Activated B cell treated with CpG ODN at 0.5 μM for 24 hours (primary cell): ENCODE measurements at places on chromosomes 1 and 21.

DNA sequence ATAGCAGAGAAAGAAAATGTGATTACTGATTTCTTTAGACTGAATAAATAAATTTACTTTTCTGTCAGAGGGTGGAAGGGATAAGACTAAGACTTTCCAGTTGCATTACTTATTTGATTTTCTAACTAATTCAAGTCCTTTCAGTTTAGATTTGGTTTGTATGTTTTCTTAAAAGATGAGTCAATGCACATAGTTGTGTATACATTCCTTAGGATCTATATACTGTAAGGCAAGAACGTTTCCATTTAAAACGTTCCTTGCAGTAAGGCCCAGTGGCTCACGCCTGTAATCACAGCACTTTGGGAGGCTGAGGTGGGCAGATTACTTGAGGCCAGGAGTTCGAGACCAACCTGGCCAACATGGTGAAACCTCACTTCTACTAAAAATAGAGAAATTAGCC is 14.5 kb upstream of the SERTAD4 start:
- no peak for DNase-seq

DNA sequence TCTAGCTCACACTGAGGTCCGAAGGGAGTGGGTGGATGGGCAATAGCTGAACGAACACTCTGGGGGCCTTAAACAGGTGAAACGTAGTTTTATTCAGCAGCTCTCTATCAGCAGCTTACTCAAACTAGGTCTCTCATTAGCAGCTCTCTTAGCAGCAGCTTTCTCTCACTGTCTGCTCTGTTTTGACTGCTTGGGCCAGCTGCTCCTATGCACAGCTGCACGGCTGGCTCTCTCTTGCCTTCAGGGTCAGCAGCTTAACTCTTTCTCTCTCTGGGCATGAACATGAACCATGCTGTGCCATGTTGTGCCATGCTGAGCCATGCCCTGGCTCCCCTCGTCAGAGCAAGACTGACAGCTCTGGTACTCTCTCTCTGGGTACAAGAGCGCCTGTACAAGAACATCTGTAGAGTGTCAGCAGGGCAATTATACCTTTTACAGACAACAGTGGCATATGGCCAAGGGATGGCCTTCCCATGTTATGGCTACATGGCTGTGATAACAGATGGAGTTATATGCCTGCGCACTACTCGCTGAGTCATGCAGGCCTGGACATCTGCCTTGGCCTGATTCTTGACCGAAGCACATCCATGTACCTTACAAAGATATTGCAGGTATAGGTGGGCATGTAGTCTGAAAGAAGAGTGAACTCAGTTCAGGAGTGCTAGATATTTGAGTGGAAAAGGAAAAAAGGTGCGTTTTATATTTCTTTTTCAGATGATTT is 152.4 kb downstream of the LEPR start:
- DNase-seq, result no peak

DNA sequence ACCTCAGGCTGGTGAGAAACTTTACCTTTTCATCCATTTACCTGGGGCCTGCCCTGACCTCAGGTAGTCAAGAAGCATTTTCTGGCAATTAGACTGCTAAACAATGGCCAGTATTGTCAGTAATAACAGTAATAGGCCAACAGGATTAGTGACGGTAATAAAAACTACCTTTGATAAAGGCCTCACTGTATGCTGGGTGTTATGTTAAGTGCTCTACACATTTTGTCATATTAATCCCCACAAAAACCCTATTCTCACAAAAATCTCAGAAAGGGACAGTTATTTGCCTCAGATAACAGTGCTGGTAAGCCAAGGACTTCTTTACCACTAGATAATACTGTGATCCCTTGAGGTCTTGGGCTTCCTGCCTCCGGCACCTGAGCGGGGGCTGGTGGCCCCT is 191.4 kb downstream of the FOXD2 start:
- no peak for DNase-seq

DNA sequence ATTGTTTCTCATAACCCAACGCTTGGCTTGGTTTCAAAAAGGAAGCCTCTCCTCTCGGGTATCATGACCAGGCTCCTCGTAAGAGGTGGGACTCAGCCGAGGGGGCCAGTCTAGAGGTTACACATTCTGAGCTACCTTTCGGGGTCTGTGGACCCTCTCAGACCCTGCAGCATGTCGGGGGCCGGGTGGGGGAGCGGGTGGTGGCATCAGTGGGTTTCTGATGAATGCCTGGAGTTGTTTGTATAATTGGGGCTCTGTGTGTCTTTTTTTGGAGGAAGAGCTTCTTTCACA is 229.3 kb downstream of the CAMTA1 start:
- DNase-seq, result no peak

DNA sequence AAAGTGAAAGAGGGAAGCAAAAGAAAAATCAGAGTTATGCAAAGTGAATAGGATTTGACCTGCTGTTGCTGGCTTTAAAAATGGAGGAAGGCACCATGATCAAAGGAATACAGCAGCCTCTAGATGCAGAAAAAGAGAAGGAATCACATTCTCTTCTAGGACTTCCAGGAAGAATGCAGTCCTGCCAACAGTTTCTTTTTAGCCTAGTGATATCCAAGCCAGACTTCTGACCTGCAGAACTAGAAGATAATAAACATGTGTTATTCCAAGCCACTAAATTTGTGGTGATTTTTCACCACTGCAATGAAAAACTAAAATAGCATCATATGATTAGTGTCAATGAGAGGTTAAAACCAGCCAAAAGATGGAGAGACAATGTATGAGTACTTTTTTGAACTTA is 101.9 kb upstream of the ADAMTS5 start:
- DNase-seq, result no peak

DNA sequence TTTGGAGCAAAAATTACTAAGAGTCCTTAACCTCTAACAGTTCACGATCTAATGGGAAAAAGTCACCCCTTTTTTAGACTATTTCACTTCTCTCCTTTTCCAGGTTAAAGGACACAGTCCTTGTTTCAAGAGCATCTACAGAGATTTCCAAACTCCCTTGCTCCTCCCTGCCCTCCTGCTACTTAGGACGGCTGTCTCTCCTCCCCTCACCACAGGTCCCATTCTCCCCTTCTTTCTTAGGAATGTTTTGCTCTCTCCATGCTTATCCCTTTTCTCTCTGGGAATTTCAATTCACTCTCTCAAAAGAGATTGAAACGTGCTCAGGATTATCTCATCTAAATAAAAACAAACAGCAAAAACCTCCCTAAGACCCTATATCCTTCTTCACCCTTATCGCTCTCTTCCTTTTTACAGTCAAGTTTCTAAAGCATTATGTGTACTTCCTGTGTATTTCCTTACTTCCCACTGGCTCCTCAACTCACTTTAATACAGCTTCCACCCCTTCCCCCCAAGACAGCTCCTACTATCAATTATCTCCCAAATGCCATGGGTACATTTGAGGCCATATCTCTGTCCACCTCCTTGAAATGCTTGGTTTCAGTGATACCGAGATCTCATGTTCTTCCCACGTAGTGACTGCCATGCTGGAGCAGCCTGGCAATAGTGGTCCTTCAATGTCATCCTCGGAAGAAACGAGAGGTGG is 43.2 kb upstream of the ZNF281 start:
- DNase-seq, result no peak

DNA sequence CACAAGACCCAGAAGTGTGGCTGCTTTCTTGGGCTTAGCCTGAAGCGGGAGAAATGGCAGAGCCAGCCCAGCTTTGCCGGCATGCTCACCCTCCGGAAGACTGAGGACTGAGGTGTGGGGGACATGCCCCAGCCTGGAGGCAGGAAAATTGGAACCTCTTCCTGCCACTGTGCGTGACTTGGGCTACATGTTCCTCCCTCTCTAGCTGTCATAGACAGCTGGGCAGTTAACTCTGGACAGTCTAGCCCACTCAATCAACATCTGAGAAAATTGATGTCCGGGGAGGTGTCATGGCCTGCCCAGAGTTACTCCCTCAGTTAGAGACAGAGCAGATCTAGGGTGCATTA is 59.7 kb downstream of the UBE2T start:
- no peak for DNase-seq

DNA sequence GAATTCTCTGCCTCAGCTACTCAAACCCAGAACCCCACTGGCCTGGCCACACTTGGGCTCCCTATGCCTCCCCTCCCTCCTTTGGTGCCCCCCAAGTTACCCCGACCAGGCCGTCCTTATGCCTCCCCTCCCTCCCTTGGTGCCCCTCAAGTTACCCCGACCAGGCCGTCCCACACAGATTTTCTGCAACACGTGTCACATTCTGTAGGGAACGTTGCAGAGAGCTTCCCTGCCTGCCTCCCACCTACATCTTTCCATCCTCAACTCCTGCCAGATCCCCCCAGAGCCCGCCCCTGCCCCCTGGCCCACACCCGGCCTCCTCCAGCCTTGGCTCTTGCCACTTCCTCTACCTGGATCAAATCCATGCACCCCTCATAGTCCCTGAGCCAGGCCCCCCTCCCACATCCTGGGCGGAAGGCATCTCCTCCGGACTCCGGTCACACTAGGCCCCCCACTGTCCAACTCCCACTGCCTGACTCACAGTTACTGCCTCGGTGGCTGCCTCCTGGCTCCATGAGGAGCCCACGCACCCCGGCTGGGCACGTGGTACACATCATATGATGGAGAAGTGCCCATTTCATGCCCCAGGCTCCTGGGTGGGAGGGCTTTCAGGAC is 41.2 kb downstream of the KCNAB2 start:
- no peak for DNase-seq

DNA sequence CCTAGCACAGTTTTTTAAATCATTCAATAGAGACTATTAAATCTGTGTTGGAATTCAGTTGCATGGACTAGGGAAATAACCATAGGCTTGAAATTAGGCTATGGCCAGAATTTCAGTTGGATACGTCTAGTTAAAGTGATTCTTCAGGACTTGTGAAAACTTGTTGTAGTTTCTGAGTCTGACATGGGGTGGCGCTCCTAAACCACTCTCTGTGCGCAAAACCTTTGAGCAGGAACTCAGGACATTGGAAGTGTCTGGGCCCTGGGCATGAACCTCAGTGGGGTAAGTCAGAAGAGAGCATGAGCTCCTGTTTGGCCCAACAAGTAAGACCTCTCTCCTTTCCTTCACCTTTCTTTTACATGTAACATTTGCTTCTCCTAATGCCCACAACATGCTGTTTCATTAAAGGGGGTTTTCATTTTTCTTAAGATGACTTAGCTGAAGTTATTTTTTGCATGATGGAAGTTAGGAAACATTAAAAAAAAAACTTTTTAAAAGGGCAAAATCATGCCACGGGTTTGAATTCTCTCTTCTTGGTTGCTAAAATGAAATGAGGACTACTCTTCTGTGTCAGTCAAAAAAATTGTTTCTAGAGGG is 17.1 kb upstream of the CCDC190 start:
- DNase-seq, result no peak

GRCh38 chr1:178573330-178573729 is 60.4 kb downstream of the TEX35 start:
- DNase-seq, result no peak

GRCh38 chr1:29531596-29531995 is 295.3 kb downstream of the PTPRU start:
- DNase-seq, result no peak

- DNase-seq, result no peak
Measured at GRCh38 chr1:234212764-234213657, 160.2 kb upstream of the COA6 start.

DNA sequence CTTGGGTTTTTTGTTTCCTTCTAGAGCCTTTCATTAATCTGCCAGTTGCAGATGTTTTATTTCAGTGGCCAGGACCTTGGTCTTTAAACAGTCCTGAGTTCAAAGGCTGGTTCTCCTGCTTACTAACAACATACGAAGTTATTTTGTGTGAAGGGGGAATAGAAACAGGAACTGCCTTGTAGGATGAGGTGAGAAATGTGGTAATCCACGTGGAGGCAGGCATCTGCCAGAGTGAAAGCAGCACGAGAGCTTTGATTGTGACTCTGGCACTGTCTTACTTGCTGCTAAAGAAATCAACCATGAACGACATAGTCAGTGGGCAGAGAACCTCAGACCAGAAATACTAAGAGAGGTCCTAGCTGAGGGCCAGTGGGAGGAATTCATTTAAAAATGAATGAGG is 30.4 kb downstream of the TMEM63A start:
- DNase-seq, result no peak

DNA sequence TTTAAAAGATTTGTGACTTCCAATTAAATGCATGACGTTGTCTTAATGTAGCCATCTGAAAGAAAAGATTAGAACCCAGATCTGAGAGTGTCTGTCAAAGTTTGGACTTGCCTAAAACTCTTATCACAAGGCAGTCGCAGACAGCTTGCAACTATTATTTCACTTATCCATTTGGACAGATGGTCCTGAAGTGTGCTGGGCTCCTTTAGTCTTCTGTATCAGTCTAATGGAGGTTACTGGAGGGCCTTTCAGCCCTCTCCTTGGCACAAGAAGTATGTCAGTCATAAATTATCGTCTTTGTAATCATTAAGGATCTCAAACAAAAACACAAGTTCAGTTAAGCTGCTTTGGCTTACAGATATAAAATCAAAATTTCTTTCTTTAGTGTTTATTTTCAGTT is 15.5 kb downstream of the PROX1 start:
- no peak for DNase-seq

DNA sequence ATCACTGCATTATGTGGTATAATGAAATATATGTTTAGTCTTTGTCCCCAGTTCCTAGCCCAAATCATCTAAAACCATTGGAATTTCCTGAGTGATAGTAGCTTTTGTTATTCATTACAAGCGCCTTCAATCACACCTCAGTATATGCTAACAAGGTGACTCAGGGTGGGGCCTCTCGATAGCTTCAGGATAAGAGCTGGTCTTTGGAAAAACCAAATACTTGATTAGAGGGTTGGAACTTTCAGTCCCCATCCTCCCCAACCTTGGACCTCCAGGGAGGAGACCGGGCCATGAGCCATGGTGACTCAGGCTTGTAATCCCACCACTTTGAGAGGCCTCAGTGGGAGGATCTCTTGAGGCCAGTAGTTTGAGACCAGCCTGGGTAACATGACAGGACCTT is 5.1 kb upstream of the BRDT start:
- no peak for DNase-seq

DNA sequence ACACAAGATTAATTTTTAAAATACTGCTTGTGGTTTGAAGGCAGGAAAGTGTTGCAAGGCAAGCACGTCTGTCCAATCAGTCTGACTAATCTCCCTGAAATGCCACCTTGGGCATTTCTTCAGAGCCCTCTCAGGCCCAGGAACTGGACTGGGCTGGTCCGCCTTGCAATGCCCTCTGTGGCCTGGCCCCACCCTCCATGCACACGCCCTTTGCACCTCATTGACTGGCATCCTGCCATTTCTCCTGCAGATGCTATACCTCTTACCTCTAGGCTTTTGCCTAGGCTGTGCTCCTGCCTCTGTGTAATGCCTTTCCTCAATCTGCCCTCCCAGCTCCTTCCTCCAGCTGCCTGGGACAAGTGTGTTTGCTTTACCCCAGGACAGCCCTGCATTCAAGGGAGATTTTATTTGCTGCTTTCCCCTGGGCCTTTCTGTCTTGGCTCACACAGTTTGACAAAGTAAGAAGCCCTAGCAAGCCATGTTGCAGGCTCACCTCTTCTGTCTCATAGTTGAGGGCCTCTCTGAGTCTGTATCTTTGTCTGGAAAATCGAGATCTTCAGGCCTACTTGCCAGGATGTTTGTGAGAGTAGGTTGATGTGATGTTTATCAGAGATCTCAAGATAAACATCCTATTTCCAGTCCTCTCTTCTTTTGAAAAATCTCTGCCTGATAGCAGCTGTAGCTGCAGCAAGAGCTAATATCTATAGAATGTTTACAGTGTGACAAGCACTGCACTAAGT is 149.2 kb upstream of the JUN start:
- DNase-seq, result no peak
